NCI-H2029 (cell line): ENCODE measurements at places on chromosomes 3 and 15.
A peak's percentile ranks its signal among the peaks of the same experiment; 100 is the strongest.

DNA sequence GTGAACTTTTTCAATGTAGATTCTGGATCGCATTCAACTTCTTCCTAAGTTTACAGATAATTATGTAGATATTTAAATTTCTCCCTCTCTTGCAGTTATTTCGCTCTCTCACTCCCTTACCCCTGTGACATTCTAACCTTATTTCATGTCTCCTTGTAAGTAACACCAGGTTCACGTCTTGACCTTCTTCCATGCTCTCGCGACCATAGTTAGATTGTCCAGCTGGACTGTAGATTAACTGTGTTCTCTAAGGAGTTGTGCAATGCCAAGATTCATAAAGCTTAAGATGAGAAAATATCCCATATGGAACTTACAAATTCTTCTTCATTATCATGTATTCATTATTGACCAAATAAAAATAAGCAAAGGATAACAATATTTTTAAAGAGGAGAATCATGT lies 430.5 kb downstream of the GABRG3 start:
- no peak for DNase-seq

GRCh38 chr15:86846036-86846435 lies 766.4 kb downstream of the AGBL1 start:
- DNase-seq: no peak

DNA sequence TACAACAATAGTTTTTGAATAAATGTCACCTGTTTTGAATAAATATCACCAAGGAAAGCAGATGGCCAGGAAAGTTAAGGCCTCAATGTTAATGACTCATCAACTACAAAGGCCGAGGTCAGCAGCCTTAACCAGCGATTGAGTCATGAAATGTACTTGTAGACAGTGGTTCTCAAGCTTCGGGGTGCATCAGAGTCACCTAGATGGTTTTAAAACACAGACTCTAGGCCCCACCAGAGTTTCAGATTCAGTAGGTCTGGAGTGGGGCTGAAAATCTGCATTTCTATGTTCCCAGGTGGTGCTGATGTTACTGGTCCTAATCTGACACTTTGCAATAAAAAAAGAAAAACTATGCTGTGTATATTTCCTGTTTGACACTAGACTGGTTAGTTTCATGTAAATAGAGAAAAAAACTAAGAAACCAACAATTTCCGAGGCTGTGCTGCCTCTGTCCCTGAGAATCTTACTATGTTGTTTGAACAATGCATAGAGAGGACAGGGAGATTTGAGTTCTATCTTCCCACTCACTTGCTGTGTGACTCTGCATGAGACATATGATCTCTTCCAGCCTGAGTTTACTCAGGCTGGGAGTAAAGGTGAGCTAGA lies 9.8 kb downstream of the RAB27A start:
- no peak for DNase-seq

DNA sequence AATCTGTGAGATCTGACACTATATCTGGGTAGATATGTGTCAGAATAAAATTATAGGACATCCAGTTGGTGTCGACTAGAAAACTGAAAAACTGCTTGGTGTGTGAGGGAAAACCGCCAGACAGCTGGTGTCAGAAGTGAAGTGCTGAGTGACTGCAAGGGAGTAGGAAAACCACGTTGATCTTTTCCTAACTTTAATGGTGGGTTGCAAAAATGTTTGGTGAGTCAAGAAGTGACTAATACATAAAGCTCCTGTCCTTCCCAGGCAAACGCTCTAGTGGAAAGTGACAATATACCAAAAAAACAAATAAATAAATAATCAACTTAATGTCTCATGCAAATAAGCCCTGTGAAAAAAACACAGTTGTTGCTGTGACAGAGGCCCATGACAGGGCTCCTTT lies 7.3 kb upstream of the CD96 start:
- no peak for DNase-seq

GRCh38 chr15:63891079-63891767 lies 57.5 kb upstream of the HERC1 start:
- DNase-seq: peak; percentile 20

- DNase-seq: no peak
Measured at GRCh38 chr3:88061746-88062145, 2.7 kb downstream of the ZNF654 start.

DNA sequence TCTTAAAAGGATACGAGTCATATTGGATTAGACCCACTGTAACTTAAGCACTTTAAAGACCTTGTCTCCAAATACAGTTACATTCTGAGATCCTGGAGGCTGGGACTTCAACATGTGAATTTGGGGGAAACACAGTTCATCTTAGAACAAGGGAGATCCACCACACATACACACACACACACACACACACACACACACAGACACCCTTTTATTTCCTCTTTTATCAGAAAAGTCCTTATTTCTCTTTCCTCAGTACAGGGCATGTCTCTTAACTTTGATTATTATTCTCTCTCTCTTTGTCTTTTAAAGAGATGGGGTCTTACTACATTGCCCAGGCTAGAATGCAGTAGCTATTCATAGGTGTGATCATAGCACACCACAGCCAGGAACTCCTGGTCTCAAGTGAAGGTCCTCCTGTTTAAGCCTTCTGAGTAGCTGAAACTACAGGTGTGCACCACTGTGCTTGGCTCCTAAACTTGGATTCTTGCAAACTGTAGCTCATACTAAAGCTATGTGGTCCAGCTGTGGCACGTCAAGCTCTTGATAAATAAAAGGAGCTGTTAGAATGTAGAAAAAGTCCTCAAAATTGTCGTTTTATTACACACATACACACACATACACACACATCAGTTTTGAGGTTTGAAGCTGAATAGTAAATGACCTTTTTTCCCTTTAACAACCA lies 7.4 kb downstream of the GOLM2 start:
- DNase-seq: no peak

DNA sequence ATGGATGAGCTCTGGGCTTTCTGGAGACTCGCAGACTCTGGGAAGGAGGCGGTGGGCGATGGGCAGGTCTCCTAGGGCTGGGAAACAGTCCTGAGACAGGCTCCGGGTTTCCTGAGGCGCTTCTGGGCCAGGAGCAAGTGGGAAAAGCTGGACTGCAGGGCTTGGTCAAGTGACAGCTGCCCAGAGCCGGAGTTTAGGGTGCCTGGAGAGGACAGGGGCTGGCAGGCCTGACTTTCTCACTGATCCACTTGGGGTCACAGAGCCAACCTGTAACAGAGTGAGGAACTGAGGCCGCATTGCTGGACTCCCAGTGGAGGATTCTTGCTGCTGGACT lies 107.9 kb downstream of the APBA2 start:
- no peak for DNase-seq

GRCh38 chr15:78216276-78217104 lies 17.9 kb downstream of the ACSBG1 start:
- DNase-seq: peak; percentile 71

- DNase-seq: no peak
Measured at GRCh38 chr15:100520132-100520921, 8.4 kb downstream of the CERS3 start.

GRCh38 chr15:61195116-61196002 lies 33.7 kb downstream of the RORA start:
- DNase-seq: no peak

DNA sequence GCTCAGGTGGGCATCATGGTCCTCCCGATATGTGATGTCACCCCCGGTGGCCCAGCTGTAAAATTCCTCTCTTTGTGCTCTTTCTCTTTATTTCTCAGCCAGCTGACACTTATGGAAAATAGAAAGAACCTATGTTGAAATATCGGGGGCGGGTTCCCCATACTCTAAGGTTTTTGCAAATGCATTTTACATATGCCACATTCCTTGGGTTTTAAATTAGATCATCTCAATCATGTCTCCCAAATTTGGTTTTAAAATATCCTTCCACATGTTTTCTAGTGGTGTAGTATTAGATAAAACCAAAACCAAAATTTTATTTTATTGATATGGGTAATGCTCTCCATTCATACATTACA lies 4.4 kb upstream of the TMEM62 start:
- DNase-seq: no peak

GRCh38 chr15:55407498-55408011 lies 604 bp downstream of the CCPG1 start:
- DNase-seq: no peak

DNA sequence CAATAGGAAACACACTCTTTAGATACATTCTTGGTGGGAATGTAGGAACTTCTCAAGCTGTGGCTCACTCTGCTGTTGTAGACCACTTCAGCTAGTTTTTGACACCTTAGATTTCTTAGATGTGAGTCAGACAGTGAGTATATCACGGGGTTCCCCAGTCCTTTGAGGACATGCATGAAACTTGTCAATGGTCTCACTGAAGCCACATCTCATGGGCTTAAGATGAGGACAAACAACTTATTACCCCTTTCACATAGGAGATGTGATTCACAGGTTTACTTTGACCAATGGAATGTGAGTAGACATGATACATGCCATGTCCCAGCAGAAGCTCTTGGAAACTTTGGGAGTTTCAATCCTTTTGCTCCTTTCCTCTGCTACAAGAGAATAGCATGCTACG lies 325.5 kb downstream of the CHST2 start:
- DNase-seq: no peak

GRCh38 chr3:99938270-99938911 lies 120.7 kb downstream of the CMSS1 start:
- DNase-seq: no peak

DNA sequence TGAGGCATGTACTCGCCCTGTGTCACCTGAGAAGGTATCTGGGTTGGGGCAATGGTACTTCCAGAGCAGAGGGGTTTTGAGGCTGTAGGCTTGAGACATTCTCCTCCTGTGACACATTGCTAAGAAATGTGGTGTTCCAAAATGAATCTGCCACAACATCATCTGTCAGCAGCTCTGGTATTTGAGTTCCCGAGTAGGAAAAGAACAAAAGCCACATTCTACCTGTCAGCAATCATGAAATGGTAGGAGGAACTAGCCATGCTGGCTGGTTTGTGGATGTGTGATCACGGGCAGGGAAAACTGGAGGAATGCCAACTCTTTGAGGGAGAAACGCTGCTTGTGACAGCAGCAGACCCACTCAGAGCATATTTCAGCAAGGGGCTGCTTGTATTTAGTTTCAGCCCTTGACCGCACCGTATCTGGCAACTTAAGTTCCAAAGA lies 579.4 kb upstream of the TBL1XR1 start:
- DNase-seq: peak; percentile 59

GRCh38 chr3:13207578-13207922 lies 134.3 kb upstream of the IQSEC1 start:
- DNase-seq: no peak

GRCh38 chr3:187310226-187310625 lies 18.7 kb upstream of the MASP1 start:
- no peak for DNase-seq

- peak; percentile 78 for DNase-seq
Measured at GRCh38 chr15:78429477-78429876, 8.5 kb upstream of the IREB2 start.

DNA sequence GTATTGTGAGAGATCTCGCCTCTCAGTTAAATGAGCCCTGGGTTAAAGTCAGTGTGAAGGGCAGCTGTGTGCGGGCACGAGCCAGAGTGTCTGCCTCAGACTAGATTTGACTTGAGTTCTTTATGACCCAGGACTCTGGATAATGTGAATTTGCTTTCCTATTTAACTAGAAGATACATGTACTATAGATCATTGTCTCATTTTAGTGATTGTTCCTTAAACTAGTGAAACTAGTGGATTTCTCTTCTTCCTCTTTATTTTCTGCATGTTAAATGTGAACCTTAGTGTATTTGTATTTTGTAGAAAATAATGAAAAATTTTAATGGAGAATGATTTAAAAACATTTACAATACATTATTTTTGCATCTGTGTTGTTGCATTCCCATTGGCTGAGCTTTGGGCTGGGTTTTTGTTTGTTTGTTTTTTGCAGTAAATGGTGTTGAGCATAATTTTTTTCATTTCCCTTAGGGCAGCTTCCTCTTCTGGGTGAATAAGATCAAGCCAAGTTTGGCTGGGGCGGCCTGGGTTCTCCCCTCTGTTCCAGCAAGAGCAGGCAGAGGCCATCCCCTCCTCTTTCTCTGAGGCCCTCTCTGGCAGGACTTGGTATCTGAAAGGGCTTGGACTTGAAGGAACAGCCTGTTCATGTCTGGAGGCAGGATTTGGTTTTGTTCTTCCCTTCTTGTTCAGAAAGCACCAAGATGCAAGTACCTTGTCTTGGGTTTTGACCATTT lies 15.0 kb downstream of the GCSAM start:
- no peak for DNase-seq

DNA sequence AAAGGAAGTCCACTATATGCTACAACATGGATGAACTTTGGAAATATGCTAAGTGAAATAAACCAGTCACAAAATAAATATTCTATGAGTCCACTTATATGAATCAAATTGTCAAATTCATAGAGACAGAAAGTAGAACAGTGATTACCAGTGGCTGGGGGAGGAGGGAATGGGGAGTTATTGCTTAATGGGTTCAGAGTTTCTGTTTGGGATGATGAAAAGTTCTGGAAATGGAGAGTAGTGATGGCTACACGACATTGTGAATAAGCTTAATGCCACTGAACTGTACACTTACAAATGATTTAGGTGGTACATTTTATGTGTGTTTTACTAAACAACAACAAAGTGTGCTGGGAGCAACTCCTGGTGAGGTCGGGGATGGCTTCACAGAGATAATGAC lies 38.1 kb downstream of the HOMER2 start:
- no peak for DNase-seq

DNA sequence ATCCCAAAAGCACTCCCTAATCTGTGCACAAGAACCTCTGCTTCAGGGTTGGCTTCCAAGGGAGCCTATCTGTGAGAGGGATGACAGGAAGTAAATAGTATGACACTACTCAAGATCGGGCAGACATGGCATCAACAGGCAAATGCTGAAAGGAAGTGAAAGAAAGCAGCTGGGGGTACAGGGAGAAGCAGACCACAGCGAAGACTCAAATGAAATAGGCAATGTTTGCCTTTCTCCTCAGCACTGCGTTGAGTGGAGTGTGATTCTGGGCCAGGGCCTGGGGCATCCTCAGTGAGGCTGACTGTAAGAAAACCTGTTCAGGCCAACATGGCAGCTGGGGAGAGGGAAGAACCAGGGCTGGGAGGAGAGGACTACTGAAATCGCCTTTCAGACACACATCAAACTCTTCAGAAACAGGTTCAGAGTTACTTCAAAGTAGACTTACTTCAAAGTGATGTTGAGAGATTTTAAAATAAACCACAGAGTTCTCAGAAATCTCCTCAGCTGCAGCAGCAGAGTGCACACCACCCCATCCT lies 96.6 kb downstream of the SLC9A9 start:
- no peak for DNase-seq

- DNase-seq: no peak
Measured at GRCh38 chr15:39365161-39365560, 215.7 kb upstream of the THBS1 start.

- no peak for DNase-seq
Measured at GRCh38 chr15:55942332-55942731, 51.1 kb downstream of the NEDD4 start.

DNA sequence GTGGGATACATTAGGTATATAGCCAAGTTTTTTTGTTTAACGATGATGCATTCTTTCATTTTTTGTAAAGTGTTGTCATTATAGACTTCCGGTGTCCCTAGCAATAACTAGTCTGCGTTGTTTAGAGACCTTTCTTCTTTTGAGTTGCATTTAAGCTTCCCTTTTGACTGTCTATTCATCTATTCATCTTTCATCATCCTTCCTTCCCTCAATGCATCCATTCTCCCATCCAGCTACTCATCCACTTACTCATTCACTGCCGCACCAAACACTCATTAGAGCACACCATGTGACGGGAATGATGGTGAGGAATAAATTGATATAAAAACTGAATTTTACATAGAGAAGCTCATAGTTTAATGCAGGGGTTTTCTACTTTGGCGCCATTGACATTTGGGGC lies 32.9 kb downstream of the OR4F15 start:
- no peak for DNase-seq
